Stimulated activated CD8-positive, alpha-beta memory T cell treated with anti-CD3 and anti-CD28 coated beads, Interleukin-4, amount 100 ng/mL, for 1 hour (primary cell): ENCODE measurements at places on chromosomes 6 and 20.

DNA sequence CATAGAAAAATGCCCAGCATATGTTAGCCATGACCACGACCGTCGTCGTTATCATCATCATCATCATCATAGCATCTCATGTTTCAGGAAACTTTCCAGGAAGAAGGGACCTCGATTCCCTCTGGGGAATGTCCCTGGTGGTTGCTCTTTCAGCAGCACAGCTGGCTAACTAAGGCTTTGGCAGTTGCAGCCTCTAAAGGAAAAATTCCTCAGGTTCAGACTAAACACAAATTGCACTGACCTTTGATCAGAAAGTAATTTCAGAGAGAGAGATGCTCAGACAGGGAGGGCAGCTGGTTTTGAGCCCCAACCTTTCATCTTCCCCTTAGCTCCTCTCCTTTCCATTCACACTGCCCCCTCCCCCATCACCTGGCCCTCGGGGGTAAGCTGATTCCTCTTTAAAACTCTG is 5.6 kb upstream of the CFB start:
- no peak for DNase-seq

GRCh38 chr6:3593161-3593560 is 136.3 kb upstream of the SLC22A23 start:
- DNase-seq: no peak

GRCh38 chr6:84411060-84411629 is 183.7 kb upstream of the CEP162 start:
- DNase-seq: no peak

DNA sequence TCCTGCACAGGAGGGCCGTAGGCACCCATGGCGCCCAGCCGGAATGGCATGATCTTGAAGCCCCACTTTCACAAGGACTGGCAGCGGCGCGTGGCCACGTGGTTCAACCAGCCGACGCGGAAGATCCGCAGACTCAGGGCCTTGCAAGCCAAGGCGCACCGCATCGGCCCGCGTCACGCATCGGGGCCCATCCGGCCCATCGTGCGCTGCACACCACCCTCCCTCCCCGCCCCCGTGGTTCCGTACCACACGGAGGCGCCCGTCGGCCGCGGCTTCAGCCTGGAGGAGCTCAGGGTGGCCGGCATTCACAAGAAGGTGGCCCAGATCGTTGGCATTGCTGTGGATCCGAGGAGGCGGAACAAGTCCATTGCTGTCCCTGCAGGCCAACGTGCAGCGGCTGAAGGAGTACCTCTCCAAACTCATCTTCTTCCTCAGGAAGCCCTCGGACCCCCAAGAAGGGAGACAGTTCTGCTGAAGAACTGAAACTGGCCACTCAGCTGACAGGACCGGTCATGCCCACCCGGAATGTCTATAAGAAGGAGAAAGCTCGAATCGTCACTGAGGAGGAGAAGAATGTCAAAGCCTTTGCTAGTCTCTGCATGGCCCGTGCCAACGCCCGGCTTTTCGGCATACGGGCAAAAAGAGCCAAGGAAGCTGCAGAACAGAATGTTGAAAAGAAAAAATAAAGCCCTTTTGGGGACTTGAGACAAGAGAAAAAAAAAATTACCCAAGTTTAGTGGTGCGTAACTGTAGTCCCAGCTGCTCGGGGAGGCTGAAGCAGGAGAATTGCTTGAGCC is 9.9 kb upstream of the NCOA5 start:
- DNase-seq: no peak

DNA sequence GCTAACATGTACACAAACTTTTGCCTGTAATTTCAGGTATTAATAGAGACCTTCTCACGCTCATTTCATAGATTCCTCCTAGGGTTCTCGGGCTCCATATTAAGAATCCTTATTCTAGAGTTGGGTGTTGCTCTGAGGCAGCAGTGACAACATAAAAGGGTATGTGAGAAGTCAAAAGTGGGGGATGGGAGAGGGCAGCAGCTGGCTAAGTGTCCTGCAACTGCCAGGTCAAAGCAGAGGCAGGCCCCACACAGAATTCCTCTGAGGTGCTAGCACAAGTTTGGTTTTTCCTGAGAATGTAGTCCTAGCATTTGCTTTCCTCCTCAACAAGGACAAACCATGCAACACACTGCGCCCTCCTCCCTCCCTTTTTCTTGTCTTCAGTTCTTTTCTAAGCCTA is 4.6 kb downstream of the NSFL1C start:
- DNase-seq: no peak

DNA sequence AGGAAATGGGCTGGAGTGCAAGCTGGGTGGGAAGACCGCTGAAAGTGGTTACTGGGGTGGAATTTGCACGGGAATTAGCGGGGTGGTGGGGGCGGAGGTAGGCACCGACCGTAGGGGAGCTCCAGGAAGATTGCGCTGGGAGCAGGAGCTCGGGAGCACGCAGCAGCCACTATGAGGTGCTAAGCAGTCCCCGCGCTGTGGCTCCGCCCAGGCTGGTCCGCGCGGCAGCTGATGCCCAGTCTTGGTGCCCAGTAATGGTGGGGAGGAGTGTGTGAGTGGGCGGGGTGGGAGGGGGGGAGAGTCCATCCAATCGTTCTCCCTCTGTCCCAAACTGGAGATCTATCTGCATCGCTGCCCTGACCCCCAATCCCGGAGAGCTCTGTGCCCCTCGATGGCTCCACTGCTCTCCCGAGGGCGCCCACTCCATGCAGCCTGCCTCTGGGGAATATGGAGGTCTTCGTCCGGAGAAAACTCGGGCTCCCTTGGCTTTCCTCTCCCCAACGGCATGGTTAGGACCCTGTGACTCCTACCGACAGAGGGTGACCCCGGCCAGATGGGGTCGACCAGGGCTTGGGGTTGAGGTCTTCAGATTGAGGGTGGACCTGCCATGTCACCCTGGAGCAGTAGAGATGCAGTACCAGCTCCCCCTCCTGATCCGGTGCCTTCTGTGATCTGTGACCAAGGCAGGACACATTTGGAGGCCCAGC is 5.3 kb downstream of the TP53TG5 start:
- no peak for DNase-seq

DNA sequence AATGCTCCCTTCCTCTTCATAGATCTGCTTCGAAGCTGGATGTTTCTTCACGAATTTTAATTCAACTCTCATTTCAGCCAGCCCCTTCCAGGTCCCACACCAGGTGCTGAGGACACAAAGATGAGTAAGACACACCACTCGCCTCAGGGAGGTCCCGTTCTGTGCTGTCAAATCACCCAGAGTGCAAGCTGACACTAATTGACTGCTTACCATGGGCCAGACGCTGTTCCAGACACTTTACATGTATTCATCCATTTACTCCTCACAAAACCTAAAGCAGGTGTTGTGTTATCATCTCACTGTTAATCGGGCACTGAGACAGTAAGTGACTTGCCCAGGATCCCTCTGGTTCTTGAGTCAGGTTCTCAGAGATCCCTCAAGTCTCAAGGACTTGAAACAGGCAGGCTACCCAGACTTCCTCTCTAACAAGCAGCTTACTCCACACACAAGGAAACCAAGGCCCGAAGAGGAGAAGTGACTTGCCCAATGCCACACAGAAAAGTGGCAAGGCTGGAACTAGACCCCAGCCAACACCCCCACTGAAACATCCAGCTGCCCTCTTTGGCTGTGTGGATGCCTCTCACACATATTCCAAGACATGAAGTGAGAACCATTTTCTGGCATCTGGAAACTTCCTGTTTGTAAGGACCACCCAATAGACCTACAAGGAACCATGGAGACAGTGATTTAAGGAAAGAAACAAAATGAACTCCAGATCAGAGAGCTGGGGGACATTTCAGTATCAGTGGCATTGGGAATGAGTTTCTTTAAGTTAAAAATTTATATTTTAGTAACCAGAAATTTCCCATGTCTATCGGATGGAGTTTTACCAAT is 174.5 kb downstream of the CDC5L start:
- DNase-seq: no peak

GRCh38 chr6:100924534-100925227 is 43.6 kb upstream of the ASCC3 start:
- DNase-seq: no peak

GRCh38 chr6:170074907-170075306 is 216.0 kb downstream of the DLL1 start:
- DNase-seq: no peak
